Activated T-cell treated with anti-CD3 and anti-CD28 coated beads, Interleukin-2, amount 50 U/mL, for 48 hours (primary cell): ENCODE measurements at places on chromosomes 2 and 18.

DNA sequence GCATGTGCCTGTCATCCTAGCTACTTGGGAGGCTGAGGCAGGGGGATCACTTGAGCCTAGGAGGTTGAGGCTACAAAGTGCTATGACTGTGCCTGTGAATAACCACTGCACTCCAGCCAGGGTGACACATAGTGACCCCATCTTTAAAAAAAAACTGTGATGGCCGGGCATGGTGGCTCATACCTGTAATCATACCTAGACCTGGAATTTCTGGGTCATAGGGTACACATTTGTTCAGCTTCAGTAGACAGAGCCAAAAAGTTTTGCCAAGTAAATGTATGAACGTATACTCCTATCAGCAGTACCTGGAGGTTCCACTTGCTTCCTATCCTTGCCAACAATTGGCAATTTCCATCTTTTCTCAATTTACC lies 6.4 kb upstream of the IGFBP2 start:
- DNase-seq, result no peak

DNA sequence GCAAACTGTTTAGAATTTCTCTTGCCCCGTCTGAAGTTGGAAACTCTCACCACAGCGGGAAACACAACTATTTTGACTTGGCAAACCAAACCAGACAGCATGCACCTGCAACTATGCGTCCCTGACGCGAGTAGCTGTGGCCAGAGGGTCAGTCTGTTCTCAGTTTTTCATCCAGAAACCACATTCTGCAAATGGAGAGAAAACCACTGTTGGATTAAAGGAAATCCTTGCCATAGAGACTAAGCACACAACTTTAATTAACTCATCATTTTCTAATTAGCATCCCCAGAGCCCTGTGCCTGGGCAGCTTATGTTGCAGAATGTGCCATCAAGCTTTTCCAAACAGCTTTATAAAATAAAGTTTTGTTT lies 415.7 kb upstream of the TCF4 start:
- DNase-seq, result no peak

DNA sequence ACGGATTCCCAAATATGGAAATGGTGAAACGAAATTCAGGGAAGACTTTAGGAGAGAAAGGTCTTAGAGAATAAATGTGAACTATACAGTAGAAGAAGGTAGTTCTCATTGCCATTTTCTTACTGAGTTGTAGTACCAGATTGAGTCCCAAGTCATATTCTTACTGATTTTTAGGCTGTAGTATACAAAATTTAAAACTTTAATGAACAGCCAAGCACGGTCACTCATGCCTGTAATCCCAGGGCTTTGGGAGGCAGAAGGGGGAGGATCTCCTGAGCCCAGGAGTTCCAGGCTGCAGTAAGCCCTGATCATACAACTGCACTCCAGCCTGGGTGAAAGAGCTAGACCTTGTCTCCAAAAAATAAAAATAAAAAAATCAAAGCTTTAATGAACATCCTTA lies 2.2 kb downstream of the SCRN3 start:
- DNase-seq, result no peak

DNA sequence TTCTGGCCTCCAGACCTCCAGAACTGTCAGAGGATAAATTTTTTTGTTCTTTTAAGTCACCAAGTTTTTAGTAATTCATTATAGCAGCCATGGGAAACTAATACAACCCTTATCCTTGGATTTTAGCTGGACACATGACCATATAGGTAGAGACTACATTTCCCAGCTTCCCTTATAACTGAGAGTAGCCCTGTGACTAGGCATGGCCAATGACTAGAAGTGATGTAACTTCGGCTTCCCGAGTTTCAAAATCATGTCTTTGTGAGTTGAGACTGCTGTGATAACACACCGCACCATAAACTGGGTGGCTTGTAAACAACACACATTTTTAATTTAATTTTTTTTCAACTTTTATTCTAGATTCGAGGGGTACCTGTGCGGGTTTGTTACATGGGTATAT lies 134.0 kb upstream of the SERTAD2 start:
- DNase-seq, result no peak

DNA sequence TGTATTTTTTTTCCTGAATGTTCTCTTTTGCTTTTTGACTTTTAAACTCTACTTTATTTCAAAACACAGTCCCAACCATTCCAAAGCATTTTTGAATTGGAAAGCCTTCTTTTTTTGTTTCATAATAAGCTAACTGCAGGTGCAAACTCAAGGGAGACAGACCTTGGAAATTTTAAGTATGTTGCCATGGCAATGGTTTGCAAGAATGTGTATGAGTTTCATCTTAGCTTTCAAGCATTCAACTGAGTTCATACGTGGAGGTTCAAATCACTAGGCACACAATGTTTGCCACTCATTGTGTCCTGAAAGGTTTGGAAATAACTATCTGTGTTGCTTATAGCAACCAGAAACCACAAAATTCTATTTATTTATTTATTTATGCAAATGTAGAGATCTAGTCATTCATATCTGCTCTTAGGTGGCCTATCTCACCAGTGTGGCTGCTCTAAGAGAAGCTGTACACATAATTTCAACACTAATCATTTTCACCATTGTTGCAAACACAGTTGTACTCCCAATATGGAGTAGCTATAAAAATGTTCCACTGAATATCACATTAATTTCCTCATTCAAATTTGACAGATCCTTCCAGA lies 805.7 kb upstream of the FSHR start:
- DNase-seq, result no peak

- DNase-seq, result no peak
Measured at GRCh38 chr18:2536493-2536892, 34.8 kb downstream of the METTL4 start.

GRCh38 chr2:177403838-177404237 lies 11.3 kb downstream of the AGPS start:
- DNase-seq, result no peak

DNA sequence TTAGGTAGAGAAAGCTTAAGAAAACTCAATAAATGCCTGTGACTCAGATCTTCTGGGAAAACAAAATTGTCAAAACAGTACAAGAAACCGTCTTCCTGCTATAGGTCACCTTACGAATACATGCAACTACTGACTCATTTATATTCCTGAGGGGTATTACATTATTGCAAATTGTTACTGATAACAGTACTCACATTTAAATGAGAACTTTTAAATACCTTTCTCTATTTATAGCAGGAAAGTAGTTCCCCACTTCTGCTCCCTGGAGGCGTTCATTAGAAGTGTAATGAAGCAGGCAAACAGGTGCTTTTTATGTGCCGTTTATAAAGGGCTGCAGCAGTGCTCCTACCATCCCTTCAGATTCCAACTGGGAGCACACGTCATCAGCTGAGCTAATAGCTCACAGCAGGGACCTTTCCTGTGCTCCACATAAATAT lies 65.1 kb upstream of the RPRM start:
- DNase-seq, result no peak

DNA sequence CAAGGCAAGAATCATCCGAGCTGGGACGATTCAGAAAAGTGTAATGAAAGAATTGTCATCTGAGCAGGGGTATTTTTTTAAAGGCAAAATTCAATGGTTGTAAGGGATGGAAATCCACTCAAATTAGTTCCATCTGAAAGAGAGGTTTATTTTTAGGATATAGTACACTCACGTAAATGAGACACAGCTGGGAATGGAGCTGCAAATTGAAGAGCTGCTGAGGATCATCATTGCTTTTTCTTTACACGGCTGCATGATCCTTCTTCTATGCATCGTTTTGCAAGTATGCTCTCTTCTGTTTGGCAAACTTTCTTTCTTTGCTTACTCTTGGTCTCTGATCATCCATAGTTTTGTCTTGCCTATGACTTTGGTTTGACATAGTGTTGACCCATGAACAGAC lies 27.4 kb upstream of the CUL3 start:
- DNase-seq, result no peak

- DNase-seq, result no peak
Measured at GRCh38 chr2:132542953-132543569, 126.5 kb downstream of the GPR39 start.

DNA sequence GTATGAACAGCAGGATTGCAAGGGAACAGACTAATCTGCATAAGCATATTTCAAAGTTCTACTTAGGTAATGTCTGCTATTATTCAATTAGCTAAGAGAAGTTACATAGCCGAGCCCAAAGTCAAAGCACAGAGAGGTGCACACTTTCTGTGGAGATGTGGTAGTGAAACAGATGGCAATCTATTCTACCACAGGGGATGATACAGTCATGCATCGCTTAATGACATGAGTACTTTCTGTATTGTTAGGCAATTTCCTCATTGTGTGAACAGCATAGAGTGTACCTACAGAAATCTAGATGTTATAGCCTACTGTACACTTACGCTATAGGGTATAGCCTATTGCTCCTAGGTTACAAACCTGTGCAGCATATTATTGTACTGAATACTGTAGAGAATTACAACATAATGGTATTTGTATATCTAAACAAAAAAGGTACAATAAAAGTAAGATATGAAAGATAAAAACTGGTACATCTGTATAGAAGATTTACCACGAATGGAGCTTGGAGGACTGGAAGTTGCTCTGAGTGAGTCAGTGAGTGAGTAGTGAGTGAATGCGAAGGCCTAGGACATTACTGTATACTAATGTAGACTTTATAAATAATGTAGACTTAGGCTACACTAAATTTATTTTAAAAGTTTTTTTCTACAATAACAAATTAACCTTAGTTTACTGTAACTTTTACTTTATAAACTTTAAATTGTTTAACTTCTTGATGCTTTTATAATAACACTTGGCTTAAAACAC lies 197.6 kb downstream of the MBD5 start:
- no peak for DNase-seq
